ENCODE measurements at places on chromosomes 16 and 17.

GRCh38 chr16:61721544-61721943 is 314.7 kb downstream of the CDH8 start:
- DNase-seq: no peak

- DNase-seq: no peak
Measured at GRCh38 chr17:37358098-37358829, 17.5 kb upstream of the C17orf78 start.

- DNase-seq: no peak
Measured at GRCh38 chr17:43020789-43021740, 1.1 kb downstream of the VAT1 start.

- DNase-seq: no peak
Measured at GRCh38 chr17:74430706-74431567, 951 bp upstream of the GPRC5C start.

DNA sequence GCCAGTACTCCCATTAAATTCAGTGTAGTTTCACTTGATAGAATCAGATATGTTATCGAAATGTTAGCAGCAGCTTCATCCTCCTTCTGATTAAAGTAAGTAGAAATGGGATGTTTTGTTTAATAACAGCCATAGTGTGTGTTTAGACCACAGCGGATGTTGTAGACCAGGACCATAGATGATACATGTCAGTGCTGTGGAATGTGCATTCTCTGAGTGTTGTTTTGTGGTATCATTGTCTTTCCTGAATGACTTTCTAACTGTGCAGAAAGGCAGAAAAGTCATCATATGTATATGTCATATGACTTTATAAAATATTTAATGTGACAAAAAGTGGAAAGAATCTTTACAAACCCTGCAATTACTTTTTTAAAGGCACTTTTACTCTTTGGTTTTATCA is 55.6 kb downstream of the CYLD start:
- no peak for DNase-seq

GRCh38 chr16:1101573-1102332 is 5.7 kb upstream of the C1QTNF8 start:
- DNase-seq: no peak

DNA sequence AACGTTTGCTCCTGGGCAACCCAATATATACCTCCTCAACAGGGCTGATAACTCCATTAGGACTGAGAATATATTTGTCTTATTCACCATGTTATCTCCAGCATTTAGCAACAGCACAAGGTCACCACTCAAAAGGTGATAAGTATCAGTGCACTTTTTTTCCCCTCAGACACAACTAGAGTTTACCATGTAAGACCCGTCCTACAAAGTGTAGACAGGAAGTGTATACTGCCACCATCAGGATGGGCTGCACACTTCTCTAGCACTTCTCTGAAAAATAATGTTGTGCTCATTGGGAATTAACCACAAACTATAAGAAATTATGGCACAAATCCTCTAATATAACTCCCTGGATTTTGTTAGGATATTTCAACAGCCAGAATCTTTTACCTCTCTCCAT is 5.7 kb upstream of the VAT1L start:
- no peak for DNase-seq

GRCh38 chr16:30066761-30067583 is 1.4 kb downstream of the ALDOA start:
- DNase-seq: no peak
